Right kidney (tissue), 9 donors: ENCODE measurements at places on chromosomes 11 and 22.

DNA sequence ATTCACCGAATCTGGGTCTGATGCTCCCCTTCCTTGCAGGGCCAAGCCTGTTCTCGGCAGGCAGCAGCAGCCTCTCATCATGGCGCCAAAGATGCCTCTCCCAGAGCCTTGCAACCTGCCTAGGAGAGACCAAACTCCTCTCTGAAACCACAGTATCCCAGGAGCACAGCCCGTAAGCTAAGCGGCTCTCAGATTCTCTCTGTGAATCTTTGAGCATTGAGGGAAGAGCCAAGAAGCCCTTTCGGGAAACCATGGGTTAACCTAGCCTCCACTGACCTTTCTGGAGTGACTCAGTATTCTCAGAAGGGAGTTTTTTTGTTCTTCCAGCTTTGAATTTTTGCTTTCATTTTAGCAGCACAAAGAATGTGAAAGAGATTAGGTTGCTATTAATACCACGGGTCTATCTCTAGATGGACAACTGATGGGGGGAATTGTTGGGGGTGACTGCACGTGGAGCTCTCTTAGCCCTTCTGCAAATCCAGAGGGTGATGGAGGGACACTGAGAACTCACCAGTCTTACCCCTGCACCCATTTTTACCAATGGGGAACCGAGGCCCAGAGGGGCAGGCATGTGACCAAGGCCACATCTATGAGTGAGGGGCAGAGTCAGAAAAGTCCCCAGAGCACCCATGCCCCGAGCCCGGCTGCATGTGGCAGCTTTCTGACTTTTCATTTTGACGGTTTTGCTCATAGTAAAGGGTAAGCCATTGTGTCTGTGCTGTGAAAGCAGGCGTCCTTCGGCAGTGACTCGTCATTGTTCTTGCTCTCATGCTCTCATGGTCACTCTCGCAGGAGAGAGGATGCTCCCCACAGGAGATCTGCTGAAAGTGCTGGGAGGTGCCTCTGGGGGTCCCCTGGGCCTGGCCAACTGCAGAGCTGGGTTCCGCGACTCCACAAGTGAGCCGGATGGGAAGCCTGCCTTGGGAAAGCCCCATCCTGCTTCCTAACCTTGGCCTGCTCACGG is 36.0 kb downstream of the IRAG1 start:
- no peak for DNase-seq

DNA sequence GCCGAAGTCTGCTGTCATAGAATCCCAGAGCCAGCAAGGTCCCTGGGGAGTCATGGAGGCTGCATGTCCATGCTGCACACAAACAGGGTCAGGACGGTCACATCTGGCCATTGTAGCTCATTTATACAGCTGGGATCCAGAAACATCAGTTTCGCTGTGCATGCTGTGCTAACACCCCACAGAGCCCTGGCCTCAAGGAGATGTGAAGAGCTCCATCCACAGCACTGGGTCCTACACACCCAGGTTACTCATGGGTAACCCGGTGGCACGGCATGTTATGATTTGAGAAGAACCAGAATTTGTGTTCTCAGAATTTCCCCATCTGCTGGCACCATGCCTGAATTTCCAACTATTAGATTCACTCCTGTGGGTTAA is 146.3 kb upstream of the ARHGAP20 start:
- no peak for DNase-seq

DNA sequence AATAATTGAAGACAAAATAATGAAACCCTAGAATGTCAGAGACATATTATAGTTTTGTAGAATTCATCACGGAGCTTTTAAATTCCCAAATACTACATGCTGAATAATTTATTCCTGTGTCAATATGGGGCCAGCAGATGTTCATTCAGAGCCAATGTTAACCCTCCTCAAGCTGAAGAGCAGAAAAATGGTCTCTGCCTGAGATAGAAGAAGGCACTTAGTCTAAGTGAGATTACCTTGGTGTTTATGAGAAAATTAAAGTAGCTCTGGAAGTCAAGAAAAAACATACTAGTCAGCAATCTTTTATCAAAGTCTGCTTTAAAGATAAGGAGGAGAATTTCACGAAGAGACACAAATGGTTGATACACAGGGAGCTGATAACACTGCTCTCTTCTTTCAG is 328.2 kb downstream of the TTC28 start:
- no peak for DNase-seq

- peak; percentile 82 for DNase-seq
Observed at GRCh38 chr11:130001461-130002351, 929 bp downstream of the PRDM10 start.

GRCh38 chr11:11569936-11570491 is 51.8 kb downstream of the GALNT18 start:
- DNase-seq, result peak; percentile 37

GRCh38 chr11:93512073-93512475 is 31.1 kb downstream of the SMCO4 start:
- no peak for DNase-seq

GRCh38 chr11:20670932-20671403 is 1.6 kb downstream of the NELL1 start:
- DNase-seq, result peak; percentile 17
